ENCODE measurements at places on chromosomes 1 and 21.

- DNase-seq, result no peak
Measured at GRCh38 chr1:12453400-12454343, 164.3 kb downstream of the DHRS3 start.

- DNase-seq, result no peak
Measured at GRCh38 chr1:90176530-90176929, 181.6 kb downstream of the ZNF326 start.

GRCh38 chr21:34981791-34982190, 67.3 kb downstream of the RUNX1 start:
- no peak for DNase-seq

- DNase-seq, result peak; percentile 3
Measured at GRCh38 chr1:58717979-58718378, 18.1 kb upstream of the MYSM1 start.

GRCh38 chr1:119467857-119468668, 38.9 kb upstream of the HSD3B1 start:
- no peak for DNase-seq

GRCh38 chr1:69082312-69082711, 485.4 kb upstream of the LRRC7 start:
- no peak for DNase-seq

- no peak for DNase-seq
Measured at GRCh38 chr1:199336745-199337640, 690.5 kb upstream of the NR5A2 start.

DNA sequence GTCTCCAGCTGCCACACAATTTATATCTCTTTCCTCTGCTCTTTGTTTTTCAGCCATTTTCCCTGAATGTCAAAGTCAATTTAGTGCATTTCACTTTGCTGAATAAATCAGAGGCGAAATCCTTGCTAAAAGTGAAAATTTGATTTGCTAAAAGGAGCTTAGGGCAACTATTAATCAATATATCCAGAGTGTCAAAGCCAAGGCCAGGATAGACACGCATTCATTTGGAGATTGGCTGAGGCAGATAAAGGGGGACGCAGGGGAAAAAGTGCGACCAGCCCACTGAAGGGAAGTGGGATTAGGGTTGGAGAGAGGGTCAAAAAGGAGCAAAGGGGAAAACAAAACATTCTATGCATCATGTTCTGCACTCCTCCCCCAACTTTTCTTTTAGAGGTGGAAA, 132.4 kb upstream of the USH2A start:
- no peak for DNase-seq

Data from stimulated activated CD4-positive, alpha-beta T cell treated with anti-CD3 and anti-CD28 coated beads, Interleukin-12 subunit alpha, Interleukin-12 subunit beta, amount 100 ng/mL, for 24 hours (primary cell).